ENCODE measurements at places on chromosomes 6 and 20. TPM values are rescaled to one million over a fixed set of nuclear protein-coding genes. Genes with fewer than 3 reads are reported as not detected.

DNA sequence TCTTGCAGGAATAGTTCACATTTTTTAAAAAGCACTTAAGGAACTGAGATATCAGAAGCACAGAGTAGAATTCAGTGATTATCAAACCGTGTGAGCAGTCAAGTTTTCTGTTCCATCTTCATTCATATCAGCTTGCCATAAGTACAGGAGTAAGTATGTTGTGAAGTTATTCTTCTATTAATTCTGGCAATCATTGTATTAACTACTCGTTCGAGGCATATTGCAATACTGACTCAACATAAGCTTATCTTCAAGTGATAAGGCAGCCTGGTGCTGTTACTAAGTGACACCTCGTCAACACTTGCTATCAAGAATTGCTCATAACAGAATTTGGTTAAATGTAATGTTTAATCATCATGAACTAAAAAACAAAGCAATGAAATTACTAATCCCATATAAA, 75.7 kb upstream of the SNX9 start:
- no peak for DNase-seq

The OOEP gene
- total RNA-seq, result not detected

GRCh38 chr6:117303323-117303722, 38.0 kb downstream of the VGLL2 start:
- no peak for DNase-seq

The AVP gene
- not detected for total RNA-seq

The BEND6 gene
- 0.86 TPM for total RNA-seq

The GDAP1L1 gene
- not detected for total RNA-seq
